ENCODE measurements at places on chromosomes 1 and 21.

DNA sequence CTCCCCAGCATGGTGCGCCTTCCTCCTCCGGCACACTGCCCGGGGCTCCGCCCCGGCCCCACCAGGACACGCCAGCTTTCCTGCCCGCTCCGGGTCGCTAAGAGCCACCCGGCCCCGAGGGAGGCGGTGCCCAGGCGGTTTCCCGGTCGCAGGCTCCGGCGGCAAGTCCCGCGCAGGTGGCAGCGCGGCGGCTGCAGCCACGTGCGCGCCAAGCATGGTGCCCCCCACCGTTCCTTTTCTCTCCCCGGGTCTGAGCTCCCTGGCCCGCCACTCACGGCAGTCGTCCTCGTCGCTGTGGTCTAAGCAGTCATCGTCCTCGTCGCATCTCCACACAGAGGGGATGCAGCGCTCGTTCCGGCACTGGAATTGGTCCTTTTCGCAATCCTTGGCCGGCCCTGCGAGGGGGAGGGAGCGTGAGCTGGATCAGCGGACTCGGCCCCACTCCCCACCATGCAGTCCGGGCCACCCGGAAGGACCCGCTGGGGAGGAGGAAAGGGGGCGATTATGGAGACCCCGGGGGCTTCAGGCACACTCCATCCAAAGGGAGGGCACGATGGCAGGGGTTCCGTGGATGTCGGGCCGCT is 1.2 kb downstream of the LRP8 start:
- DNase-seq, result no peak

- no peak for DNase-seq
These were observed 64.2 kb upstream of the CASZ1 start for GRCh38 chr1:10860682-10861081.

GRCh38 chr1:61358770-61359455 is 276.6 kb downstream of the NFIA start:
- no peak for DNase-seq

DNA sequence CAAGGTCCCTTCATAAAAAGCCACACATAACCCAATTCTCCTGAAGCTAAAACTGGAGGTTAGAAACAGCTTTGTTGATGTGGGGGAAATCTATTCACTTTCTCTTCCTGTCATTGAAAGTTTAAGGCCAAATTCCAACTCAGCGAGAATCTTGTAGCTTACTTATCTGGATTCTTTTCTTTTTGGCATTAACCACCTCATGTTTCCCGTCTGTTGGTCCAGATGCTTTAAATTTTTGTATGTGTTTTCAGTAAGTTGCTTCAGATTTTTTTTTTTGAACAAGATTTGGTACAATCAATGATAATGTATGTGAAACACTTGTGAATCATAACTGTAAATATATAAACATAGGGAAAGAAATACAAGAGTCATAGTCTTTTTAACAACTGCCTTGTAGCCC is 33.7 kb upstream of the NEK7 start:
- DNase-seq, result no peak

GRCh38 chr1:64046891-64047290 is 156.5 kb upstream of the UBE2U start:
- no peak for DNase-seq

- DNase-seq, result no peak
These were observed 108.2 kb downstream of the CDC7 start for GRCh38 chr1:91608876-91609275.

GRCh38 chr21:44420416-44421205 is 34.7 kb upstream of the LRRC3 start:
- no peak for DNase-seq

- DNase-seq, result no peak
These were observed 549.9 kb downstream of the PTPRU start for GRCh38 chr1:29786195-29786594.

- no peak for DNase-seq
These were observed 10.2 kb upstream of the IL10 start for GRCh38 chr1:206782448-206782847.

DNA sequence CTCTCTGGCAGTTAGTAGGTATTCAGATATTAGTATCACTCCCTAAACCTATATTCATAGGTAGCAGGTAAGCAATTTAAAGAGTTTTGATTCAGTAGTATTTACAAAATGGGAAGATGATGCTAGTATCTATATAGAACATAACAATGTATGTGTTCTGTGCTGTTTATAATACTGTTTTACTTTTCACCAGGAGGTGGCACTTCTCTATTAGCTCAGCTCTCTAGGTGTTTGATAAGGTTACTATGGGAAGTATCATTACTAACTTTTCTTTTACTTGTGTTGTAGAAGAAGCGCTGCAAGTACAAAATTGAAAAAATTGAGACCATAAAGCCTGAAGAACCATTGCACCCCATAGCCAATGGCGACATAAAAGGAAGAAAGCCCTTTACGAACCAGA is 49.4 kb upstream of the FASLG start:
- DNase-seq, result no peak

DNA sequence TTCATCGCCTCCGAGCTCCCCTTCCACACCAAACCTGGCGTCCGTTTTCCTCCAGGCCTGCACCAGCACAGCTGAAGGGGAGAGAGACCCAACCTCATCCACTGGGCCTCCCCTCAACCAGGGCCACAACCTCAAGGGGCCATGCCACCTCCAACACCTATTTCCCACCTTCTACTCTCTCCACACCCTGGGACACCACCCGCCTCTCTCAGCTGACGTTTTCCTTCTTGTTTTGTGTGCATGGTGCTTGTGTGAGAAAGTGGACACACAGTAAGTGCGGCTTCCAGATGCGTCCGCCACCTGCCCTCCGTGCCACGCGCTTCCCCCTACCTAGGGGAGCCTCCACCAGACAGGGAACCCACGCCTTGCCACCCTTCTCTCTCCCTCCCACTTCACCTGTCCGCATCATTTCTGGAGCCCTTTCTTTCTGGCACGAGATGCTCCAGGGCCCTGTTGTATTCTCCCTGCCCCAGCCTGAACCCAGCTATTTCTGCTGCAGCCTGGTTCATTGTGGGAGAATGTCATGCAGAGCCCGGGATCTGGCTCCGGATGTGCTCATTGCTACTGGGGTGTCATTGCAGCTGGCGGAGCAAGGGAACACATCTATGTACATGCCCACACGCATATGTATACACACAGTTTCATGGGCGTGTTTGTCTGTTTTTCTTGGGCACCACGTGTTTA is 1.3 kb upstream of the GNB1 start:
- DNase-seq, result no peak
